ENCODE measurements at places on chromosomes 12 and 14.

GRCh38 chr12:10397296-10397695, 7.5 kb upstream of the KLRK1 start:
- DNase-seq, result no peak

GRCh38 chr14:65993996-65994395, 492.2 kb upstream of the CCDC196 start:
- no peak for DNase-seq

GRCh38 chr14:60184905-60185555, 19.8 kb upstream of the DHRS7 start:
- no peak for DNase-seq

DNA sequence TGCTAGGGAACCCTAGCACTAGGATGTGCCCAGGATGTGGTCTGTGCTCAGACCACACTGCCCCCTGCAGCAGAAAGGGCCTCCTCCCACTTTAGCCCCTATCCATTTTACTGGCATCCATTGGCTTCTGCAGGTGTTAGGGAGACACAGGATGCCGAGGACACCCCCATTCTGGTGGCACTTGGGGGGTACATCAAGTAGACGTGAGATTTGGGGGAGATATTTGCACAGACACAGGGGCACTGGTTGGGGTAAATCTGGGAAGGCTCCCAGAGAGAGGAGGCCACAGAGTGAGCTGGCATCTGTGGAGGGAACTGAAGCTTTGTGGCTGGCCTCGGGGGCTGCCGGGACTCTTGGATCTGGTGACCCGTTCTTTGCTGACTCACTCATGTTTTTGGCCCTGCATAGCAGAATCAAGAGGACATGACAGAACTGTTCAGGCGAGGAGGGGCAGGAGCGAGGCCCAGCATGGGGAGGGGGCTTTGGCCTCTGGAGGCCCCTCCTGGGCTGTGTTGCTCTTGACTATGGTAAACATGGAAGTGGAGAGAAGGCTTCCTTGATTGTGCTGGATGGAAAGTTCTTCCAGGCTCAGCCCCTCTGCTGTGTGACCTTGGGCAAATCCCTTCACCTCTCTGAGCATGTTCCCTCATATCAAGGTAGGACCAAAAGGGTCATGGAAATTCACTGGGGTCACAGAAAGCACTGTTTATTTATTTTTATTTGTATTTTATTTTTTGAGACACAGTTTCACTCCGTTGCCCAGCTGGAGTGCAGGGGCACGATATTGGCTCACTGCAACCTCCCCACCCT, 1.8 kb downstream of the PLBD2 start:
- no peak for DNase-seq

DNA sequence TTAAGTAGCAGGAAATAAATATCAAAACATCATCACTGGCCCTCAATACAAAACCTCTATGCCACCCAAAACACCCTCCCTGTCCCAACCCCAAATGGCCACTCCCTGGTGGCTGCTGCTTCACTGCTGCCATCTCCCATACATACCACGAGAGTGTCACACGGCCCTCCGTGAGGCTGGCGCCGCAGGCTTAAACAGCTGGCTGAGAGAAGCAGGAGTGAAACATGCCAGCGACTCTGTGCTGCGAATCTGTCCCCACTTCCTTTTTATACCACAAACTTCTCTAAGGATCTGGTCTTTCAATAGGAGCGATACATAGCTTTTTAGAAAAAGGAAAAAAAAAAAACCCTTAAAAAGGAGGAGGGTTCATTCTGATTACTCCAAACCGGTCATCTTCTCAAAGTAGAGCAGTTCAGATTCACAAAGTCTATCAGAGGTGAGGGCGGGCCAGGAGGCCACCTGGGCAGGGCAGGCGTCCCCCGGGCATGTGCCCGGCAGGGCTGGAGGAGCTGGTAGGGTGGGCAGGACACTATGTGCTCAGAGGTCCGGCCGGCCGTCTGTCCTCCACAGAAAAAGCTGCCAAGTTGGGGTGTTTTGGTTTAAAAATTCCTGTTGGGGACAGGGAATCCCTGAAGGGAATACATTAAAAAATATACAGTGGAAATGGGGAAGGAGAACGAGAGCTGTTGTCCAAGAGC, 26.5 kb downstream of the MAX start:
- no peak for DNase-seq

DNA sequence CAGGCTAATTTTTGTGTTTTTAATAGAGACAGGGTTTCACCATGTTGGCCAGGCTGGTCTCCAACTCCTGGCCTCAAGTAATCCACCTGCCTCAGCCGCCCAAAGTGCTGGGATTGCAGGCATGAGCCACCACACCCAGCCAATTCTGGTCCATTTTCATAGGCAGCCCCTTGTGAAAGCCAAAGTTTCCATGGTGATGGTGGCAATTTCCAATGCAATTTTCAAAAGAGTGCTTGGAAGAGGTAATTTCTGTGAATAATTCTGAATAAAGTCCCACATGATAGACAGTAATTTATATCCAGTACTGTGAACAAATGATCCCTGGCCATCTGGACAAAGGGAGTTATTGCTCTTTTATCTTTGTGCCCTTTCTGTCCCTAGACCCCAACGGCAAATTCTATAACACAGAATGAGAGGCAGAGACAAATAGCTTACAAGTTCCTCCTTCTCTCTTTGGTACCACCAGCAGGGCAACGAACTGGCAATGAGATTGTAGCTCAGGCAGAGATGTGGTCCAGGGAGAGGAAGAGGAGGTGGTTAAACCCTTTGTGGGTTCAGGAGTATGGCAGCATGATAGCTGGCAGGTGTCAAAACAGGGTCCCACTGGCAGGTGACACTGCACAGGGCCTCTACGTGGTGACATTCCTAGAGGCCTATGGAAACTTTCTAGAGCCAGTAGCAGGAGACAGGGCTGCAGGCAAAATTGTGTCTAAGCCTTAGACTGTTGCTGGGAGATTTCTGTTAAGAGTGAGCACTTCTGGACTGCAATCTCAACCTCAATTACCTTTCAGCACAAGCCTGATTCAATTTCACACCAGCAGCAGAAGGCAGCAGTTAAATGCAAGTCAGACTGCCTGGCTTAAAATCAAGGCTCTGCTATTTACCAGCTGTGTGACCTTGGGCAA, 46.5 kb downstream of the NT5DC3 start:
- DNase-seq, result no peak

Measured in stimulated activated CD4-positive, alpha-beta T cell treated with anti-CD3 and anti-CD28 coated beads, TNF-alpha, amount 100 ng/mL, for 1 hour (primary cell).